Natural killer cell treated with Interleukin-12 subunit alpha and Interleukin-12 subunit beta and Interleukin-15 and Interleukin-18, amount 100 ng/mL, for 72 hours (primary cell): ENCODE measurements at places on chromosomes 4 and X.

GRCh38 chr4:100985576-100985975 lies 361.8 kb downstream of the PPP3CA start:
- no peaks in the 10 kb centered on the region for H3K27me3 ChIP-seq
- H3K4me1 ChIP-seq, result peaks cover 21% of the 10 kb centered on the region
- DNase-seq, result no peak
- no peaks in the 10 kb centered on the region for H3K36me3 ChIP-seq

DNA sequence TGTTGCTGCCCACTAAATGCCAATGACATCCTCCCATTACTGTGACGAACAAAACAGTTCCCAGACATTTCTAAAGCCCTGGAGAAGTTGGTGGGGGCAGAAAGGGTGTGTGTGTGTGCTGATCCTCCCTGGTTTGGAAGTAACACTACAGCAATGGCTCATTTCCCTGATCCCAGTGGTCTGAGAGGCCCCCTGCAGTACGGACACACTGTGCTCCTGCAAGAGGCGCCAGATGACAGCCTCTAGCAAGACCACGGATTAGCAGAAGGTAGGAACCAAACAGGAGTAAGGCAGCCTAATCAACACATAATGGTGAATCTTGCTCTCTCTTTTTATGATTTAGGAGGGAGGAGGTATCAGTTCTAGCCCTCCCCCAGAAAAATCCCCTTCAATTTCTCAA lies 49.6 kb downstream of the CHRDL1 start:
- no peak for DNase-seq
- no peak overlapping the region for H3K4me3 ChIP-seq
- peaks cover 11% of the 10 kb centered on the region for H3K27me3 ChIP-seq
- no peaks in the 10 kb centered on the region for H3K4me1 ChIP-seq

- DNase-seq, result no peak
- peaks cover 9% of the 10 kb centered on the region for H3K4me1 ChIP-seq
Measured at GRCh38 chr4:48039561-48039960, 23.0 kb downstream of the NIPAL1 start.

DNA sequence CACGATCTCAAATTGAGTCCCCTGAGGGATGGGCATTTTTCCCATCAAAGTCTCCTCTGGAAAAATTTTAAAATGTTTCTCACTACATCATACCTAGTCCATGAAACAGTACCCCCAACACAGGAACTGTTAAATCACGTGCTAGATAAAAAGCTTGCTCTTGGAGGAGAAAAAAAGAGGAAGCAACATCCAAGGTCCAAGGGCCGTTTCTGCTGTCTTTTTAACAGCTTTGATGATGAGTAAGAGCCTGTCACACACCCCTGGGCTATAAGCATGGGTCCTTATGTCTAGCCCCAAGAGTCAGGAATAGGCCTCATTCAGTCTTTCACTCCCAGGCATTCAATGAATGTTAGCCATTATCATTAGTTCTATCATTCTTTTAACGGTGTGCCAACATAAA lies 128.9 kb downstream of the SH3KBP1 start:
- H3K27ac ChIP-seq, result peak overlapping the region; percentile 49
- H3K27me3 ChIP-seq, result no peaks in the 10 kb centered on the region
- H3K36me3 ChIP-seq, result no peaks in the 10 kb centered on the region
- DNase-seq, result no peak

DNA sequence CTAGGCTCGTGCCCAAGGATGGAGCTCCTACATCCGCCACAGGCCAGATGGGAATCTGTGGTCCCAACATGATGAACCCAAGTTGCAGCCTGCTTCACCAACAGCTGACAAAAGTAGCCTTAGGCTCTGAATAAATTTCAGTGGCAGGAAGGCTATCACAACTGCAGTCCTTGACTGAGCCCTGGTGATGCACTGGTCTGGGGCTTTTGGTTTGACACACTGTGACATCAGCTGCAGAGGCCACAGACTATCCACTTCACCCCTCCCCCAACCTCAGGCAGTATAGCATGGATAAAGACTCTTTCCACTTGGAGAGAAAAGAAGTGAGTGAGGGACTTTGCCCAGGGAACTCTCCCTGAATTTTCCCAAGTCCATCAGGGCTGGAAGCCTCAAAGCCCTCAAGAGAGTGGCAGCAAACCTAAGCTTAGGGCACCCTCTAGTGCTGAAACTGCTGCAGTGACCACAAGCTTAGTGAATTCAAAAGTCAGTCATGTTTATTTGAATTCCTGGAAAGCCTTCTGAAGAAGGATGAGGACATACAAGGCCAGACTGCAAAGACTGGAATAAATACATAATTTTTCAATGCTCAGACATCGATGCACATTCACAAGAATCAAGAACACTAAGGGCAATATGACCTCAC lies 135.0 kb upstream of the TENT5D start:
- H3K27ac ChIP-seq, result no peak overlapping the region
- H3K27me3 ChIP-seq, result no peaks in the 10 kb centered on the region
- no peak for DNase-seq
- H3K4me3 ChIP-seq, result no peak overlapping the region
